ENCODE measurements at places on chromosomes 7 and 10.

DNA sequence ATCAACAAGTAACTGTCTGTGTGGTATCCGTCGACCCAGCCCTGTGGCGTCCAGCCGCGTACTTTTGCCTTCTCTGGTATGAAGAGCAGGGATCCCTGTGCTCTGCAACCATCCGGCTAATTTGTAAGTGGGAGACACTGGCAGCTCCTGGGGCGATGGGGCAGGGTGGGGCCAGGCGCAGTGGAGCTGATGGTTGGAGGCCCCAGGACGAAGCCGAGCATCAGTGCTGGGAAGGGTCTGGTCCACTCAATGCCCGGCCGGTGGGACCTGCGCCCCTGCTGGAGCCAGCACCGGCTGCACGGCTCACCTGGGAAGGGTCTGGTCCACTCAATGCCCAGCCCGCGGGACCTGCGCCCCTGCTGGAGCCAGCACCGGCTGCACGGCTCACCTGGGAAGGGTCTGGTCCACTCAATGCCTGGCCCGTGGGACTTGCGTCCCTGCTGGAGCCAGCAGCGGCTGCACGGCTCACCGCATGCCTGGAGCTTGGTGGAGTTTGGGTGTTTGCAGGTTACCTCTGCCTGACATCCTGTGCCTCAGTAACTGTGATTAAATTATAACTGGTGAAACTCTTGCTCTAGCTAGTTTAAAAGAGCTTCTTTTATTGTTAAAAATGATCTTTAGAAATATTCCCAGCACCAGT lies 96.1 kb downstream of the NKX6-2 start:
- no peak for DNase-seq

- no peak for DNase-seq
These were observed 26.7 kb upstream of the OTUD1 start for GRCh38 chr10:23412223-23412622.

- no peak for DNase-seq
These were observed 613 bp downstream of the USP6NL start for GRCh38 chr10:11610826-11611247.

GRCh38 chr7:130006771-130007170 lies 44.4 kb downstream of the ZC3HC1 start:
- DNase-seq, result no peak
